Activated CD8-positive, alpha-beta T cell treated with anti-CD3 and anti-CD28 coated beads for 36 hours (primary cell): ENCODE measurements at places on chromosomes 5 and 9.

GRCh38 chr5:53433026-53433425 is 47.4 kb upstream of the FST start:
- DNase-seq = no peak

DNA sequence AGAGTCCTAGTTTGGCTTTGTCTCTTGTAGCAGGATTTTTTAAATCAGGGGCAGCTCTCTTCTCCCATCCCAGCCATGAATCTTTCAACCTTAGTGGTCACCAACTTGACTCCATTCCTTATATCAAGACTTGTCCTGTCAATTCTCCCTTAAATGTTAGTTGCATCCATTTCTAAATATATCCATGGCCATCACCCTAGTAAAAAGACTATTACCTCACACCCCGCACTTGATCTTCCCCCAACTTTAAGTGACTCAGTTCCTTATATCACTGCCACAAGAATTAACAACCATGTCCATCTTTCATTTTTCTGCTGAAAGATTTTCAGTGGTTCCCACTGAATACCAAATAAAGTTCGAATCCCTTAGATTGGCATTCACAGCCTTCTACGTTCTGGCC is 67.0 kb downstream of the STX17 start:
- DNase-seq = no peak

DNA sequence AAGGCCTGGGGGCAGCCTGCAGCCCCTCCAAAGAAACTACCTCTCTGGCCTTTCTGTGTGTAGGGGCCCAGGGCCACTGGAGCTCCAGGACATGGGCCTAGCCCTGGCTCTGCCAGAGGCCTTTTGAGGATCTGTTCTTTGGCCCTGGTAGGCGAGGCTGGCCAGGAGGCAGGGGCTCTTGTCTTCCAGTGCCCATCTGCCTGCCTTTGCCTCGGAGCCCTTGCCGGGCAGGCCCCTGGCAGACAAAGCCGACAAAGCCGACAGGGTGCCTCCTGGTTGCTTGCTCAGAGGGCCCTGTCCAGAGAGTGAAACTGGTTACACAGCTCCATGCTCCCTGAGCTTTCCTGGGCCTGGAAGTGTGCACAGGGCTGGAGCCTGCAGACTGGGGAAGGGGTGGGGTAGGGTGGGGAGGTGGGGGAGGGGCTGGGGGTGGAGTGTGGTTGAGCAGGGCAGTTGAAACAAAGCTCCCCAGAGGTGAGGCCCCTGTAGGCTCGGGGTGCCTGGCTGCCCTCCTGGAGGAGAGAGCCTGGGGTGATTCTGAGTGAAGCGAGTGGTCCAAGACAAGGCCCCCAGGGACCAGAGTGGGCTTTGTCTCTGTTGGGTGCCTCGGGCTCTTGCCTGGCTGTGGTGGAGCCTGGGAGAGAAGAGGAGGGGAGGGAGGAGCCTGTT is 29.3 kb downstream of the PTPA start:
- DNase-seq = peak; percentile 40

GRCh38 chr5:141649972-141650371 is 1.2 kb downstream of the FCHSD1 start:
- DNase-seq = no peak

DNA sequence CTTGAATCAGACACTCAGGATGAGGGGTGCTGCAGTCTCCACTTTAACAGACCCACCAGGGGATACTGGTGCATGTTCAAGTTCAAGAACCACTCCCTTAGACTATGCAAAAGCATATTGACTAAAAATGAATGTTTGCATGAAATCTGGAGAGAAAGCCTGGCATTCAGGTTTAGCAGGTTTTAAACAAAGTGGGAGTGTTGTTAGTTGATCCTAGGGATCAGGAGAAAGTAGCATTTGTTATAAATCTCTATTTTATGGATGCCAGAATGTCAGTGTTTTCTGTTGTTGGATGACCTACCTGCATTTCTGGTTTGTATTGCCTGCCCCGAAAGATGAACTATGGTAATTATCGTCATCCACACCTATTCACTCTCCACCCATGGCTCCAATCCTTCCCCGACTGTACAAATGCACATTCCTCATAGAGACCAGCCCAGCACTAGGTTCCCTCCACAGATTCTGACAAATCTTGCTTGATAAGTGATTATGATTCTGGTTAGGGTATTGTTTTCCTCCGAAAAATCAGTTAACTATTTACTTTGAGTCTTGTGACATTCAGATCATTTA is 17.2 kb downstream of the TMEM252 start:
- no peak for DNase-seq

DNA sequence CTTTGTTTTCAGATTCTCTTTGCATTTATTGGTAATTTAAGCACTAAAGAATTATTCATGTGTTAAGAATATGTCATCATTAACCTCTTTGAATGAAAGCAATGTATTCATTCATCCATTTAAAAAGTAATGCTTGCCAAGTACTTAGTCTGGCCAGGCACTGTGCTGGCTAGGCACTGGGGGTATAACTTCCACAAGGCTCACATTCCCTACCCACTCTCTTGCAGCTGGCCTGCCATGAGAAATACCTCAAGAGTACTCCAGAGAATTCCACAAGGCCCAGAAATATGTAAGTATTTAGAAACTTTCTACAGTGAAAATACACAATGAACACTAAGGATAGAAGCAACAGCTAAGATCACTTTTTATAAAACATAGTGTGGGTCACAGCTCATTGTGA is 25.4 kb downstream of the ZNF300 start:
- DNase-seq = no peak

- DNase-seq = no peak
Measured at GRCh38 chr9:92164490-92164889, 49.3 kb upstream of the SPTLC1 start.

GRCh38 chr5:119655061-119655460 is 25.7 kb downstream of the FAM170A start:
- no peak for DNase-seq

- peak; percentile 11 for DNase-seq
Measured at GRCh38 chr5:56737002-56737621, 78.2 kb upstream of the MAP3K1 start.

- no peak for DNase-seq
Measured at GRCh38 chr5:74051076-74051475, 425.1 kb downstream of the ARHGEF28 start.

- DNase-seq = no peak
Measured at GRCh38 chr9:136645352-136645902, 17.3 kb upstream of the EGFL7 start.

- peak; percentile 35 for DNase-seq
Measured at GRCh38 chr5:80033513-80033912, 1.6 kb upstream of the THBS4 start.

- no peak for DNase-seq
Measured at GRCh38 chr5:134088291-134088690, 26.2 kb upstream of the TCF7 start.

- no peak for DNase-seq
Measured at GRCh38 chr5:17167171-17167891, 50.1 kb upstream of the BASP1 start.

- no peak for DNase-seq
Measured at GRCh38 chr5:124948754-124949275, 202.4 kb upstream of the ZNF608 start.

DNA sequence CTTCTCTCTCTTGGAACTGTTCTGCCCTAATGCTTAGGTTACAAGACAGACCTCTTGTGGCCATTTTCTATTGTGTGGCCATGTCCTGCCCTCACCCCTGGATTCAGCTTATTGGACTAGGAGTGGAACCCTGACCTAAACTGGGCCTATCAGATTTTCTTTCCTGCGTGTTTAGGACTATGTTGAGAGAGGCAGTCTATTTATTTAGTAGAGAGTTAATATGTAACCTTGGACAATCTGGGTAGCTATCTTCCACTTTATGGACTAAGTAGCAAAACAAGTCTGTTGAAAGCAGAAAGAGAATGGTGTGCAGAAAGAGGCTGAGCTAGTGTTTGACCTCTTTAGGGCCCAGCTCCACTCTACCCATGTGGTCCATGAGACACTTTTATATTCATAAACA is 82.6 kb upstream of the SMIM32 start:
- DNase-seq = no peak

GRCh38 chr5:120330558-120330957 is 133.5 kb upstream of the PRR16 start:
- no peak for DNase-seq

GRCh38 chr5:173232499-173233346 is 2.3 kb downstream of the NKX2-5 start:
- DNase-seq = no peak

DNA sequence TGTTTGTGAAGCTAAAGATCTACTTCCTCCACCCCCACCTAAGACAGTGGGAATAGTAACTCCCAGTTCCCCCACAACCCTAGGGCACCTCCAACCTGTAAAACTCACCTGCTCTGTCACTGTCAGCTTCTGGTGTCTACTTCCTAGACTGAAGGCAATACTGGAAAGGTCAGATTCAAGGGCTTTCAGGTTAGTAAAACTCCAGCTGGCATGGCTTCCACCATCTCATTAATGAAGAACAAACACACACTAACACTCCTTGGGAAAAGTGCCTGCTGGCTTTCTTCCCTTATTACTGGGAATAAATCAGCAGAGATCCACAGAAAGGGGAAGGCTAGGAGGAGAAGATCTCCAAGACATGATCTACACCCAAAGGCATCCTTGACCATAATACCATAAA is 109.9 kb downstream of the TMEM174 start:
- DNase-seq = no peak

DNA sequence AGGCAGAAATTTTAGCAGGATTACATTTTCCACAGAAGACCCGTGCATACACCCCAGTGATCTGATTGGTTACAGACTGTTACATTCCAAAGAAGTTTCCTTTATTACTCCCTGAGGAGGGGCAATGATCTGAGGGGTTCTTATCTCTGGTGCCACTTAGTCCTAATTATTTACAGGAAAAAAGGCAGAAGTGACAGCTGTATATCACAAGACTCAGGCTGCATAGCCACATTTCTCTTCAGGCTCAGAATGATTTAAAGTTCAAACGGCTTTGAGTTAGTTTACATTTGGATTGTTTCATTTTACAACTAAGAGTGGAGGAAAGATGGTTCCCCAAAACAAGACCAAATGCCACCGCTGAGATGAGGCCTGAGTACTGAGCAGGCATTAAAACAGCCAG is 17.3 kb downstream of the NAIF1 start:
- no peak for DNase-seq
